ENCODE measurements at places on chromosomes 16 and 17. TPM values are rescaled to one million over a fixed set of nuclear protein-coding genes. Genes with fewer than 3 reads are reported as not detected.
A peak's percentile ranks its signal among the peaks of the same experiment; 100 is the strongest.

The LLGL2 gene
- total RNA-seq = 5.4 TPM

The KCNG4 gene
- not detected for total RNA-seq

DNA sequence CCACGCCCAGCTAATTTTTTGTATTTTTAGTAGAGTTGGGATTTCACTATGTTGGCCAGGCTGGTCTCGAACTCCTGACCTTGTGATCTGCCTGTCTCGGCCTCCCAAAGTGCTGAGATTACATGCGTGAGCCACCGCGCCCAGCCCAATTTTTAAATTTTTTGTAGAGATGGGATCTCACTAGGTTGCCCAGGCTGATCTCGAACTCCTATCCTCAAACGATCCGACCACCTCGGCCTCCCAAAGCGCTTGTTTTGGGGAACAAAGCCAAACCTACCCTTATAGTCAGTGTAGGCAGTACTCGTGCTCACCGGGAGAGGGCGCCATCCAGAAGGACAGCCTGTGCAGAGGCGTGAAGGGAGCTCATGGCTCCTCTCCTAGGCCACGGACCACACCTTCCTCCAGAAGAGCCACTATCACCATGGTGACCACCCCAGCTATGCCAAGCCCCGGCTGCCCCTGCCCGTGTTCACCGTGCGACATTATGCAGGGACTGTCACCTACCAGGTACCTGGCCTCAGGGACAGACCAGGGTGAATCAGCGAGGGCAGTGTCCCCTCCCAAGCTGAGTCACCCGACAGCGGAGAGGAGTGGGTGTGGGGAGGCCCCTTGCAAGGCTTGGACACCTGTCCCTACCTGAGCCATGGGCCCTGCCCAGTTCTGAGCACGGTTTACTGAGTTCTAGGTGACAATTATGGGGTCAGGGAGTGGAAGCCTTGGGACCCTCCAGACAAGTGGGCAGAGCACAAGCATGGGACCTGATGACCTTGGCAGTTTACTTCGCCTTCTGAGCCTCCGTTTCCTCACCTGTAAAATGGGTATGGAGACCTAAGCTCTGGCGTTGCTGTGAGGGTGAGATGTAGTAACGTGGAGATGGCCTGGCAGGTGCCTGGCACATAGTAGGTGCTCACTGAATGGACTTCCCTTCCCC lies 13.7 kb downstream of the MYO15B start:
- DNase-seq = no peak

DNA sequence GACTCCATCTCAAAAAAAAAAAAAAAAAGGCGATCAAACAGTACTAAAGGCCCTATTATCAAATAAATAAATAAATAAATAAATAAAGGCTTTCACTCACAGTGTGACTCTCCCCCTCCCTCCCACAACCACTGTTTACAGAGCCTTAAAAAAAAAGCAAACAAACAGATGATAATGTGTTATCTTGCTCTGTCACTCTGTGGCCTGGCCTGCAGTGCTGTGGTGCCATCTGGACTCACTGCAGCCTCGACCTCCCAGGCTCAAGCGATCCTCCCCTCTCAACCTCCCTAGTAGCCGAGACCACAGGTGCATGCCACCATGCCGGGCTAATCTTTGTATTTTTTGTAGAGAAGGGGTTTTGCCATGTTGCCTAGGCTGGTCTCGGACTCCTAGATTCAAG lies 8.1 kb upstream of the NAGLU start:
- DNase-seq = no peak

GRCh38 chr17:1087381-1088241 lies 90.7 kb downstream of the TIMM22 start:
- DNase-seq = peak; percentile 50

DNA sequence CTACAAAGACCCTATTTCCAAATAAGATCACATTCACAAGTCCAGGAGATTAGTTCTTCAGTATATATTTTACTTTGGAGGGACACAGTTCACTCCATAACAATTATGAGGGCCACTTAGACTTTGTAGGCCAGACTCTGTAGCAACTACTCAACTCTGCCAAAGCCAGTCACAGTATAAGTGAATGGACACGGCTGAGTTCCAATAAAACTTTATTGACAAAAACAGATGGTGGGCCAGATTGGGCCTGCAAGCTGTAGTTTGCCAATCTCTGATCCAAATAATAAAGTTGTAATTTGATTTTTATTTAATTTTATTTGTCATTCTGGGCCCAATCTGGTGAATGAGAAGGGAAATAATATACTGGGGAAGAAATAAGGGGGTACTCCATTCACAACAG lies 101.1 kb downstream of the ZNF18 start:
- DNase-seq = no peak

DNA sequence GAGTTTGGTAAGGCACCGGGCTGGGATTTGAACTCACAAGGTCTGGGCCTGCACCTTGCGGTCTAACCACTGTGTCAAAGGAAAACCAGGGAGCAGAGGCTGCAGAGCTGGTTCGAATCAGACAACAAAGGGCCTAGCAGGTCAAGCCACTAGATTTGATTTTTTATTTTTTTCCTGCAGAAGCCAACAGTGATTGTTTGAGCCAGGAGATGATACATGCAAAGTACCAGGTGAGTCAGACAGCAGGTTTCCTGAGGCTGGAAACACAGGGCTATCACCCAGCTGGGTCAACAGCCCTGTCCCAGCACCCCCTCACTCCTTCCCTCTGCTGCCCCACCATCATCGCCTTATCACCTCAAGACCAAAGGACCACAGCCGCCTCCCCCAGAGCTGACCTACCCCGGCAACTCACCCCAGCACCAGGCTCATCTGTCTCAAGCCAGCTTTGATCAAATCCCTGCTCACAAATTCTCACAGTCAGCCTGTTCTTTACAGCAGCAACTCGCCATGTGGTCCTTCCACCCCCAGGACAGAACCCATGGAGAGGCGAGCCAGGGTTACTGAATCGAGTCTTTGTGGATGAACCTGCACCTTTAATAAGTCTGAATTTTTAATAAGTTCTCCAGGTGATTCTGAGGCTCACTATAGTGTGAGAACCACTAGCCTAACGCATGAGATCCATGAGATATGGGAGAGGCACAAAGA lies 13.0 kb upstream of the KRT19 start:
- no peak for DNase-seq

- no peak for DNase-seq
Measured at GRCh38 chr17:71777048-71777640, 343.7 kb upstream of the SOX9 start.

DNA sequence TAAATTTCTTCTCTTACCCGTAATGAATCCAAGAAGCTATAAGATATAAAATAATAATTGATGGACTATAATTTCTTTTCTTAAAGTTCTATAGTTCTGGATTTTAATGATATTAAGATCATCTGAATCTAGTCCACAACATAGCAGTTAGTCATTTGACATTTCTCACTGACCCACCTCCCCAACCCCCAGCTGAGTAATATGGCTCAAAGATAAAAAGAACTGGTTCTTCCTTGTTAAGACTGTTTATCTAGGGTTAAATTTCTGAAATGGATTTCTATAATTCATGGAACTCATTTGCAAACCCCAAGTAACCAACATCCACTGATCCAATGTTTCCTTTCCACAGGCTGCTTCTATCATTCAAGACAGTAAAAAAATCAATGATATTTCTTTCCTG lies 133.9 kb upstream of the SOX9 start:
- DNase-seq = no peak

- DNase-seq = no peak
Measured at GRCh38 chr17:50346313-50347116, 589 bp downstream of the XYLT2 start.

DNA sequence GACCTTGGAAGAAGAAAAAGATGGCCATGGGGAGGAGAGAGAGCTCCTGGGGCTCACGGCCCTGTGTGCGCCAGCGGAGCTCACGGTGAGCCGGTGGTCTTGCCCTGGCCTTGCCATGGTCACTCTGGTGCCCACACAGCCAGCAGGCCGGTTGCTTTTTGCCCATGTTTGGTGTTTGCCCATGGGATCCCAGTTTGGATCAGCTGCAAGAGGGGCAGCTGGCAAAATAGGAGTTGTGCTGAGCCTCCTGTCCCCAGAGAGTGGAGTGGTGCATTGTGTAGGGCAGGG lies 1.6 kb downstream of the NHERF1 start:
- no peak for DNase-seq

- DNase-seq = no peak
Measured at GRCh38 chr16:90019543-90020259, 445 bp upstream of the DBNDD1 start.

GRCh38 chr17:81020767-81021497 lies 14.0 kb upstream of the BAIAP2 start:
- no peak for DNase-seq

All from pulmonary artery endothelial cell (primary cell).